ENCODE measurements at places on chromosomes 1 and 21. TPM values are rescaled to one million over a fixed set of nuclear protein-coding genes. Genes with fewer than 3 reads are reported as not detected.

HUNK gene
- total RNA-seq, result 0.22 TPM

ADAMTS5 gene
- not detected for total RNA-seq

DNA sequence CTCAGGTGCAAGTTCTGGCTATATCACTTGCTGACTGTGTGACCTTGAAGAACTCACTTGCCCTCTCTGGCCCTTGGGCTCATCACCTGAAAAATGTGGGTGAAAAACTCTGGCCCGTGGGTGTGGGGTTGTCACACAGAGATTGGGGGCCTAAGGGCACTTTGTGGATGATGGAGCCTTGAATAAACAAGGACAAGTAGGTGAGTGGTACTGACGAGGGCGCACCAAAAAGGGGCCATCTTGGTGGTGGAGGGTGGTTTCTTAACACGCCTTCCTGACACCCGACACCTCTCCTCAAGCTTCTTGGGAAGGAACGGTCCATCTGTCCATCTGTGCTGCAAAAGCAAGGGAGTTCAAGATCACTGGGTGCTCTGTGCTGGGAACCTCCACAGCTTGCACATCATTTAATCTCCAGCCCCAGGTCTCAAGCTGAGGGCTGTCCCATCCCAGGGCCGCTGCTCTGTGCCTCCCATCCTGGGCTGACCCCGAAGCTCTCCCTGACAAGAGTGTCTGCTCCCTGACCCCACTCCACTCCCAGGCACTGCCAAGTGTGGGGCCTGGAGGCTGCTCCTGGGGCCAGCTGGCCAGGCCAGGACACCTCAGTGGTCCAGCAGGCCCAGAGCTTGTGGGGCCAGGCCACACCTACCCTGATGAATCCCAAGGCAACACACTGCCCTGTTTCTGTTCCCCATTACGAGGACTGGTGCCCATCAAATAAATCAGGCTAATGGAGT, 97.3 kb downstream of the GLIS1 start:
- no peak overlapping the region for H3K4me3 ChIP-seq
- H3K27ac ChIP-seq, result no peak overlapping the region
- H3K4me1 ChIP-seq, result no peaks in the 10 kb centered on the region
- no peak for DNase-seq

DNA sequence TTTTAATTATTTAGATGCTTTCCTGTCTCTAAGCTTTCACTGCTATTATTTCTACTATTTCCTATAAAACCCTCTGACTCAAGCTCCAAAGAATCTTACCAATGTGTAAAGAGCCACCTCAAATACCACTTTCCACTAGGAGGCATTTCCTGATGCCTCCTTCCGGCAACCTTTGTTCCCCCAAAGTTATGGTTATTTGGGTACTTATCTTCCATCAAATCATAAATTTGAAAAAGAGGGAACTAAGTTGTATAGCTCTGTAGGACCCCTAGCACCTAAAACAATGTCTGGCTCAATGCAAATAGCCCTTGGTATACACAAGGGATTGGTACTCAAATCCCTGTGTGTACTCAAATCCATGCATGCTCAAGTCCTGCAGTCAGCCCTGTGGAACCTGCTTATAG, 79.6 kb downstream of the NME7 start:
- no peak overlapping the region for H3K4me3 ChIP-seq
- no peaks in the 10 kb centered on the region for H3K36me3 ChIP-seq
- H3K27ac ChIP-seq, result no peak overlapping the region

DNA sequence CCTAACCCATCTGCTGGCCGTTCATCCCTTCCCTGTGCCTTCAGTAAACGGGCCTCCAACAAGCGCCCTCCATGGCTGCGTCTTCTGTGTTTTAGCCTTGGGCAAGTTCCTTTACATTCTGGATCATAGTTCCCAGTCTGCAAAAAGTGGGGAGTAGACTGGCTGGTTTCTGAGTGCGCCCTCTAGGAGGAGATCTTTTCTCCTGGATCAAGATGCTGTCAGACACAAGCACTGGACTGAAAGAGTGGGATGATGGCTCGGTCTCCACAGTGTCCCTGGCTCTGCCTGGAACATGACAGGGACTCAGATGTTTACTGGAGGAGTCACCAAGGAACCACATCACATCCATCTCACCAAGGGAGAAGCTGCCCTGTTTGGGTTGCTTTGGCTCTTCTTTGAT, 88.8 kb downstream of the PRDM2 start:
- no peak overlapping the region for H3K4me3 ChIP-seq
- H3K27ac ChIP-seq, result no peak overlapping the region
- DNase-seq, result no peak
- peaks cover 17% of the 10 kb centered on the region for H3K4me1 ChIP-seq
- peaks cover 15% of the 10 kb centered on the region for H3K36me3 ChIP-seq

GRCh38 chr1:41666981-41667631, 182.6 kb upstream of the EDN2 start:
- DNase-seq, result peak; percentile 54
- H3K4me3 ChIP-seq, result no peak overlapping the region
- no peaks in the 10 kb centered on the region for H3K36me3 ChIP-seq
- H3K4me1 ChIP-seq, result peaks cover 14% of the 10 kb centered on the region
- peak overlapping the region; percentile 78 for H3K27ac ChIP-seq
- H3K27me3 ChIP-seq, result no peaks in the 10 kb centered on the region

- DNase-seq, result no peak
- H3K4me3 ChIP-seq, result no peak overlapping the region
- peaks cover 5% of the 10 kb centered on the region for H3K36me3 ChIP-seq
- peaks cover 6% of the 10 kb centered on the region for H3K4me1 ChIP-seq
Observed at GRCh38 chr1:6100861-6101783, 55.4 kb downstream of the KCNAB2 start.

DNA sequence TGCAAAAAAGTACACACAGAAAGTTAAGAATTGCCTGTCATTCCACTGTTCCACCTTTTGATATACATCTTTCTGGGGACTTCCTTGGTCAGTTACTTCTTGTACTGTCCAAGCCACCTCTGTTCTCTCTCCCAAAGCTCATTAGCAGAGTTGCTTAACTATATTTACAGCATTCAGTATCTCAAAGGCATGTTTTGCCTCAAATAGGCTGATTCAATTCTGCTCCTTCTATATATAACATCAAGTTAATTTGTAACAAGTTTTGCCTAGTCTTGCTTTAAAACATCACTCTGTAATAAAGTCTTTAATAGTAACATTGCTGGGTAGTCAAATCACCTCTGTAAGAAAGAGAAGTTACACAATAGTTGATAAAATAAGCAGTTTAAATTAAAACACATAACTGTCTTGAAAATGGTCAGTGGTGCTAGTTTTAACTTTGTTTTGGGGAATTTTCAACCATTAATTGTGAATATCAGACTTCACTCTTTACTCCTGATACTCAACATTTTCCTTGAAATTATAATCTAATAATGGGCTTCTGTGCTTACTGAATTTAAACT, 35.7 kb downstream of the EDARADD start:
- H3K36me3 ChIP-seq, result no peaks in the 10 kb centered on the region
- no peaks in the 10 kb centered on the region for H3K27me3 ChIP-seq
- no peak overlapping the region for H3K27ac ChIP-seq
- DNase-seq, result no peak

GRCh38 chr1:87325982-87326738, 2.5 kb upstream of the LMO4 start:
- H3K36me3 ChIP-seq, result no peaks in the 10 kb centered on the region
- no peak overlapping the region for H3K27ac ChIP-seq
- no peak overlapping the region for H3K4me3 ChIP-seq
- no peaks in the 10 kb centered on the region for H3K27me3 ChIP-seq
